ENCODE measurements at places on chromosomes 6 and 20.
A peak's percentile ranks its signal among the peaks of the same experiment; 100 is the strongest.

DNA sequence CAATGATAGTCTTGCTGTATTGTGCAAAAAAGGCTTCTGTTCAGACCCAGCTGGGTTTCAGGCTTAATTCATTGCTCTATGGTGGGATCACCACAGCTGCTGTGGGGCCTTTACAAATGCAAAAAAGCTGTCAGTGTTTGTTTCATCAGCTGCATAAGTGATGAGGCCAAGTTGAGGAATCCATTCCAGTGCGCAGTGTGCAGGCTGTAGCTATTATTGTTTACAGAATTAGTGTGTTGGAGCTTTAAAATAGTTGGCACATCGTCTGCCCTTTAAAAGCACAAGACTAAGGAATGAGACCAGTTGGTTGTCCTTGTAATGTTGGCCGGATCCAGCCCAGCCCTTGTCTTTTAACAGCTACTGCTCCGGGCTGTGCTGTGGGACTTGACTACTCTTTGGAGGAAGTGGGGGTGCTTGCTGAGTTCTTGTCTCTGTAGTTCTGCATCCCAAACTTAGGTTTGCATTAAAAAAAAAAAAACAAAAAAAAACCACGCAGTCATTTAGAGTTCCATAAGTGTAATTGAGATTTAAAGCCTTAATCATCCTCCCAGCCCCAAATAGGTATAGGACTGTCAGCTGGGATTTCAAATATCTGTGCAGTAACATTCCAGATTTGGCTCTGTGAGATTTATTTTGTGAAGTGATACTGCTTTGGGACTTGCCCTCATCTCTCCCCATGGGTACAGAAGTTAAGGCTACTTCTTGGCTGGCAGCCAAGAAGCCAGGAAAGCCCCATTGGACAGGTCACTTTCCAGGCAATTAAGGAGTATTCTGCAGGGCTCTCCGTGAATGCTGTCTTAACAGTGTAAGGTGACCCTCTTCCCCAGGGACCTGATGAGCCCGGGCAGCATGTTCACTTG, 19.3 kb downstream of the JARID2 start:
- no peak for DNase-seq

DNA sequence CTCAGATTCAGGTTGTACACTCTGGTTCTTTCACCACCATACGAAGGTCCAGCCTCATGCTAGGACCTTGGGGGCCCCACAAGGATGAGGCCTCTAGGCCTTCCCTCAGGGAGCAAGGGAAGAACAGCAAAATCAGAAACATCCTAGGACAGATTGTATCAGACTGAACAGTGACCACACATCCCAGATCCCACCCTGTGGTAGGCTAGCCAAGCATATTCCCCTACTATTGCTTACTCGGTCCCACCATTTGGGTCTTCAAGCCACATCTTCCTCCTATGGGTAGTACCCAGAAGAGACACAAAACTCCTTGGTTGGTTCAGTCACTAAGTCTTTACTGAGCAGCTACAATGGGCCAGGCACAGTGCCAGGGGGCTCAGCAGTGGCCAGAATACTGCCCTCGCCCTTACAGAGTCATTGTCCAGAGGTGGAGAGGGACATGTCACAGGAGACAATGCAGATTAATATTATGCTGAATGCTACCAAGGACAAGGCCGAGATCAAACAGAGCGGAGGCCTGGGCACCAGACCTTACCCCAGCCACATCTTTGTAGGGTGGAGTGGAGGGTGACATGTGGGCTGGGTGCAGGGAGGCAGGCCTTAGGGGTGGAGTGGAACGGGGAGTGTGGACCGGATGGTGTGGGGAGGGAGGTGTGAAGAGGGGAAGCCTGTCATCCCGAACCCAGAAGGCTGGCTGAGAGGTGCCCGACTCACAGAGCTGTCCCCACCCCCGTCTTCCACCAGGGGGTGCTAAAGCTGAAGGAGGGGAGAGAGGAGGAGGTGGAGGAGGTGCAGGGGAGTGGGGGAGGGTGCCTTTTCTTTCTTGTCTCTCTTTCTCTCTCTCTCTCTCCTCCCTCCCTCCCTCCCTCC, 6.8 kb upstream of the MAPK13 start:
- DNase-seq, result peak; percentile 85

DNA sequence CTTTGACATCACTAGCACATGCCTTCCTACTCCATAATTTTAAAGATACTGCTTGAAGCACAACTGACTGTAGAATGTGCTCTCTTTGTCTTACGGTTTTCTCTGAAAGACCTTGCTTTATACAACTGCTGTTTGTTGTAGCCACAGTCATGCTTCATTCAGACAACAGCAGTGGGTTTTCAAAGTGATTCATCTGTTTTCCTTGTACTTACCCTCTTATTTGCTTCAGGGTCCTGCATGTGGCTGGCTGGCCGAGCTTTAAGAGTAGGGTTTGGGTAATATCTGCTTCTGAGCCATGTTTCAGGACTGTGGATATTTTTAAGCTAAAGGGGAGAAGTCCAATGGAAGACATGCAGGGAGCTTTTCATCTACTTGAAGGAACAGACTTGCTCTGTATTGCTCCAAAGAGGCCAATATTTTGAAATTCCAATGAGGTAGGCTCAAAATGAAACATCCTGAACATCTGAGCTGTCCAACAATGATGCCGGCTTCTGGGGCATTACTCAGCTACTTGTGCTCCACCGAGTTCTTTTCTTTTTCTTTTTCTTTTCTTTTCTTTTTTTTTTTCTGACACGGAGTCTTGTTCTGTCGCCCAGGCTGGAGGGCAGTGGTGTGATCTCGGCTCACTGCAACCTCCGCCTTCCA, 160.2 kb upstream of the SGK1 start:
- no peak for DNase-seq

DNA sequence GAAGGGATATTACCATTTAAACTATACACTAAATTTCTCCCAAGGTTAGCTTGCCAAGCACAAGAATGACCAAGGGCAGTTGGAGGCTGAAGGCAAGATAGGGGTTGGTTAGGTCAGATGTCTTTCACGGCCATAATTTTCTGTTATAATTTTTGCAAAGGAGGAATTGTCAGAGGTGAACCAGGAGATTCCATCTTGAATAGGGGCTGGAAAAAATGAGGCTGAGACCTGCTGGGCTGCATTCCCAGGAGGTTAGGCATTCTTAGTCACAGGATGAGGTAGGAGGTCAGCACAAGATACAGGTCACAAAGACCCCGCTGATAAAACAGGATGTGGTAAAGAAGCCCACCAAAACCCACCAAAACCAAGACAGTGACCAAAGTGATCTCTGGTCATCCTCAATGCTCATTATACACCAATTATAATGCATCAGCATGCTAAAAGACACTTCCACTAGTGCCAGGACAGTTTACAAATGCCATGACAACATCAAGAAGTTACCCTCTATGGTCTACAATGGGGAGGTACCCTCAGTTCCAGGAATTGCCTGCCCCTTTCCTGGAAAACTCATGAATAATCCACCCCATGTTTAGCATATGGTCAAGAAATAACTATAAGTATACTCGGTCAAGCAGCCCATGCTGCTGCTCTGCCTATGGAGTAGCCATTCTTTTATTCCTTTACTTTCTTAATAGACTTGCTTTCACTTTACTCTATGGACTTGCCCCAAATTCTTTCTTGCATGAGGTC, 371.8 kb upstream of the SULF2 start:
- DNase-seq, result no peak

DNA sequence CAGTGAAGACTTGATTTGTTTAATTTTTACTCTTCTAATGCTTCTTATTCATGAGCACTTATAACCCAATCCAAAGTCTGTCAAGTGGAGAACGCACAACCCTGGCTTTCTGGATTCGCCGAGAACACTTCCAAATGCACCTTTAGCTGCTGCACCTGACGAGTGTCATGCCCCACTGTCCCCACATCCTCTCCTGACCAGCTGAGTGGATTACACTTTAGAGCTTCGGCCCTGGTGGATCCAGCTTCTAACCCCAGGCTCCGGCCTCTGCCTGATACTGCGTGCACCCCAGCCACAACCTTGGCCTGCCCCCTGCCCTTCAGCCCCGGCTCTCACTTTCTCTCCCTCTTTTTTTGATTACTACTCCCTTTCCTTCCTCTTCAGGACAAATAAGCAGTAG, 258.8 kb downstream of the TMEM242 start:
- DNase-seq, result no peak

GRCh38 chr20:49993301-49993751, 10.5 kb downstream of the SNAI1 start:
- DNase-seq, result no peak

DNA sequence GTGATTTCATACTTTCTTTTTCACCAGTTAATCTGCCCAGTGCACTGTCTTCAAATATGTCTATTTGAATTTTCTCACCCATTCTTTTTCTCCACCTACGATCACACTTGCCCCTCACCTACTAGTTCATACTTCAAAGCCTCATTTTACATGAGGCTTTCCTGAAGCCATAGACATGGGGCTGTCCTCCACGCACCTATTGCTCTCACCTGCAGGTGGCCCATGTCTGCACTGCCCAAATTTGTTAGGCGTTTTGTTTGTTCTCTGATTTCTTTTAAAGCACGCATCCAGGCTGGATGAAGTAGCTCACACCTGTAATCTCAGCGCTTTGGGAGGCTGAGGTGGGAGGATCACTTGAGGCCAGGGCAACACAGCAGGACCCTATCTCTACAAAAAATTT, 106.8 kb upstream of the RIPOR2 start:
- no peak for DNase-seq

GRCh38 chr6:128731249-128732165, 151.4 kb upstream of the LAMA2 start:
- DNase-seq, result no peak

GRCh38 chr20:54557806-54558590, 82.6 kb downstream of the DOK5 start:
- no peak for DNase-seq

- no peak for DNase-seq
Measured at GRCh38 chr20:7650086-7650879, 290.0 kb downstream of the HAO1 start.

- DNase-seq, result no peak
Measured at GRCh38 chr6:53464927-53465460, 79.9 kb downstream of the GCLC start.

DNA sequence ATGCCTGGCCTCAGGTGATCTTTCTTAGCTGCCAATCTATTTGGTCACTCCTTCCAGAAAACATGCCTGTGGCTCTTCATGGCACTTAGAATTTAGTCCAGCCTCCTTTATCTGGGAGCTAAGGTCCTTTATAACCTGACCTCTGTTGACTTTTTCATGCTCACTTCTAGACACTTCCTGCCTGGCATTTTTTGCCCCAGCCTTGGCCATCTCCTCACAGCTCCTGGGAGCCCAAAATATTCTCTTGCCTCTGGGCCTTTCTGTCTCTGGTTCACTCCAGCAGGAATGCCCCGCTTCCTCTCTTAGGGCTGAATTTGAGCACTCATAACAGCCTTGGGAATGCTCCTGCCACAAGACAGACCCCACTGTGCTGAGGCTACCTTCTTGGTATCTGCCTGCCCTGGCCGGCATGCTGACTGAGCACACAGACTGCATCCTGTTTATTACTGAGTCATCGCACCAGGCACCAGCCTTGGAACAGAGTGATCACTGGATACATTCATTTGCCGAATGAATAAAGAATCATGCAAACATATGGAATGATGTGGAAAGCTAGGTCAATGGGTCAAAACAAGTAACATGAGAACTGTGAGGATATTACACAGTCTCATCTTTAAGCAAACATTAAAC, 5.8 kb upstream of the EEF1E1 start:
- no peak for DNase-seq

- DNase-seq, result no peak
Measured at GRCh38 chr6:150499882-150500312, 99.8 kb upstream of the PLEKHG1 start.

- DNase-seq, result no peak
Measured at GRCh38 chr20:48153523-48153922, 368.2 kb upstream of the SULF2 start.

DNA sequence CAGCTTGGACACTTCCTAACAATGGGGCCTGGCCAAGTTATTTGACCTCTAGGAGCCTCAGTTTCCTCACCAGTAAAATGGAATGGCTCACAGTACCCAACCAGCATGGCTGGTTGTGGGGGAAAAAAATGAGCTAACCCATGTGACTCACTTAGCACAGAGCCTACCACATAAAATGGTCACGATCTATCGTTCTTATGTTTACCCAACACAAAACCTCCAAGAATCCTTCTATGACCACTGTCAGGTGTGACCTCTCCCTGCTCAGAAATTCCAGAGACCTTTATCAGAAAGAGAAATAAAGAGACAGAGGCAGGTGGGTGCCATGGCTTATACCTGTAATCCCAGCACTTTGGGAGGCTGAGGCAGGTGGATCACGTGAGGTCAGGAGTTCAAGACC, 39.4 kb downstream of the BPIFB1 start:
- no peak for DNase-seq

DNA sequence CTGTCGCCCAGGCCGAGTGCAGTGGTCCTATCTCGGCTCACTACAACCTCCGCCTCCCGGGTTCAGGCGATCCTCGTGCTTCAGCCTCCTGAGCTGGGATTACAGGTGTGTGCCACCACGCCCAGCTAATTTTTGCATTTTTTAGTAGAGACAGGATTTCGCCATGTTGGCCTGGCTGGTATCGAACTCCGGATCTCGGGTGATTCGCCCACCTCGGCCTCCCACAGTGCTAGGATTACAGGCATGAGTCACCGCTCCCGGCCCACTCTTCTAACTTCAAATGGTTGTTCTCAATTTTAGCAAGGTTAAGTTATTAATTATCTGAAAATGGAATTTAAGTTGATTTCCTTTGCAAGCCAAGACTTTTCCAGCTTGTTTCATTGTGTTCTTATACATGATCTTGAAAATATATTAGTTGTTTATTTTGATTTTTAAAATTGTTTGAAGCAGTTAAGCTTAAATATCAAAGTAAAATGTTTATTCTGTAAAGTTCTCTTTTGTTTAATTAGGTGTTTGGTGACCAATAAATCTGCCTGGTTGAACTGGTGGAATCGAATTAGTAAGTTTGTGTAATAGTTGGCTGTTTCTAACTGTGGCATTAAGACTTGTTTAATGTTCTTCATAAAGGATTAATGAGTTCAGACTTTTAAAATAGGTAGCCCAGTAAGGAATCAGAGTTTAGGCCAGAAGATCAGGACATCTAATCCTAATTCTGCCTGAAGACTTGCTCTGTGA, 2.3 kb downstream of the PM20D2 start:
- DNase-seq, result peak; percentile 42

DNA sequence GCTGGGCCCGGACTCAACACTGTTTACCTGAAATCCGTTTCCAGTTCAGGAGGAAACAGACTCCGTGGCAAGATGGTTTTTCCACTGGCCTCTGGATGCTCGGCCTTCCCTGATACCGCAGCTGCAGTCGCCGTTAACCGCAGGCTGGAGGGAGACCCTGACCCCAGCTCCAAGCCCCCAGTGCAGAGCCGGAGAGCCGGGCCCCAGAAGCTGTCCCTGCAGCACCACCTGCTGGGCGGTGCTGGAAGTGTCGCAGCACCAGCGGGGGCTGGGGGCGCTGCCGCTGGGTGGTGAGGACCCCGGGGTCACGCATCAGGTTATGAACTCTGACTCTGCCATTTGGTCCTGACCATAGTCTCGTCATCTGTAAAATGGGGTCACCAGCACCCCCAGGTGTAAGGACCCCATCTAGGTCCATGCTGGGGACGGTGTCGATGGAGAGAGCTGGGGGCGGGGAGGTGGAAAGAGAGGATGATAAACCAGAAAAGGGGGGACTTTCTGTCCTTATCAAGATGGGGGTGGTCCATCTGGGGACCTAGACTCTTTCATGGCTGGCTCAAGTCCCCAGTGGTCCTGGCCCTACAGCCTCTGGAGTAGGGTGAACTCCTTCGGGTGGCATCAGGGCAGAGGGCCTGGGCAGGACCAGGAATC, 20.8 kb upstream of the CHRNA4 start:
- peak; percentile 31 for DNase-seq
